Kasumi-1 (cell line): ENCODE measurements at places on chromosomes 5 and 9.
A peak's percentile ranks its signal among the peaks of the same experiment; 100 is the strongest.

- DNase-seq, result no peak
Observed at GRCh38 chr9:447230-448025, 232.8 kb downstream of the DOCK8 start.

GRCh38 chr9:108273988-108274387, 581.8 kb downstream of the ACTL7B start:
- no peak for DNase-seq

GRCh38 chr9:30116673-30117217, 2267.7 kb upstream of the ACO1 start:
- DNase-seq, result no peak

DNA sequence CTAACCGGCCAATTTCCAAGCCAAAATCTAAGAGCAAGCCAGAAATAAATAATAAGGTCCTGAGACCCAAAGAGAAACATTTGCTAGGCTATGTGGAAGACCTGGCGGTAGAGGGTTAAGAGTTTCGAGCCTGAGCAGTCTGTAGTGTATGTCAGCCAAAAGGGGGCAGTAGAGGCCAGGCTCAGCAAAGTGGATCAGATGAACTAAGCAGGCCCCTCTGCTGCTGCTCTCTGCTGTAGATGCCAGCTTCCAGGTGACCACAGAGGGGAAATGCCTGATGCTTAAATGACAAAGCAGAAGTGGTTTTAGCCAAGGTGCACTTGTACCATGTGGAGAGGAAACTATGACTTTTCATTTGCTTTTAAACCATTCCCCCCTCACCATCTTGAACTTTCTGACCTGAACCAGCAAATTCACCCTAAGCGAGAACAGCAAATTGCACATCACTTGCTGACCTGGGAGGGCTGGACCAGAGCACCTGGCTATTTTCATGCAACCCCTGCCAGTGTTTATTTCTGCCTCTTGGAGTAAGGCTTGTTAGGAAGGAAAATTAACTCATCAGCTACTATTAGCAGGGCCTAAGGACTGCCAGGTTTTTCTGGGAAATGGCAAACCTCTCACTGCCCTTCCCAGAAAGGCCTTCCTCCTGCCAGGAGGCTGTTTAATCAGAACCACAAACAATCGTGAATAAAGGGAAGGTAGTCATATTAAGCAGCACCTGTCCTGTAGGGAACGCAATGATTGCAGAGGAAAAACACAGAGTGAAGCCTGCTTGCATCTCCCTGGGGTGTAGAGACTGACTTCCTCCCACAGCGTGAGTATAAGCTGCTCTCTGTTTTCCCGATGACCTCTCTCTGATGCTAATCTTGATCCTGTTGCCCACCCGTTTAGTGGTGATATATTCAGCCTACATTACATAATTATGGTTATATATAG, 818.2 kb downstream of the TLR4 start:
- peak; percentile 54 for DNase-seq
